ENCODE measurements at places on chromosomes 12 and 14. TPM values are rescaled to one million over a fixed set of nuclear protein-coding genes. Genes with fewer than 3 reads are reported as not detected.

The SCN8A gene
- total RNA-seq, result 5.3 TPM

The TTC6 gene
- 5.0 TPM for total RNA-seq

The DNAI7 gene
- total RNA-seq, result not detected

The DIO3 gene
- total RNA-seq, result 0.13 TPM

The FGD4 gene
- 21.6 TPM for total RNA-seq

The IAPP gene
- 0.25 TPM for total RNA-seq

The GPR132 gene
- 0.40 TPM for total RNA-seq

The GALNT9 gene
- total RNA-seq, result not detected

The RASAL1 gene
- 0.25 TPM for total RNA-seq

The LRP1 gene
- total RNA-seq, result 370 TPM

The TAS2R13 gene
- 0.35 TPM for total RNA-seq

The SLC17A8 gene
- total RNA-seq, result 0.23 TPM

The OR6C3 gene
- not detected for total RNA-seq

The CHFR gene
- total RNA-seq, result 14.2 TPM

The NID2 gene
- 2.6 TPM for total RNA-seq

The CGRRF1 gene
- total RNA-seq, result 6.1 TPM

The MMP17 gene
- total RNA-seq, result 1.1 TPM

The CRIP1 gene
- total RNA-seq, result 3.2 TPM

The SMCO2 gene
- not detected for total RNA-seq

The USP44 gene
- 0.18 TPM for total RNA-seq

The KLRD1 gene
- 0.53 TPM for total RNA-seq

The SLC22A17 gene
- total RNA-seq, result 3.6 TPM

The ATXN3 gene
- 9.3 TPM for total RNA-seq

The TSPAN8 gene
- 12.0 TPM for total RNA-seq

The SPX gene
- 0.23 TPM for total RNA-seq

The CACNA1C gene
- total RNA-seq, result 0.83 TPM

The P2RX2 gene
- not detected for total RNA-seq

The RIMBP2 gene
- total RNA-seq, result not detected

The RPL10L gene
- total RNA-seq, result not detected

The KRT74 gene
- total RNA-seq, result not detected

The TAS2R20 gene
- total RNA-seq, result 0.45 TPM

The TAMALIN gene
- 5.5 TPM for total RNA-seq

The KLRC1 gene
- total RNA-seq, result not detected
